Epithelial cell of prostate (primary cell): ENCODE measurements at places on chromosomes 12 and 14.

GRCh38 chr12:129106772-129107171 lies 253.5 kb downstream of the GLT1D1 start:
- DNase-seq: no peak

GRCh38 chr12:116881325-116881876 lies at the start of gene HRK:
Gene HRK (minus strand): TSS chr12:116881441. CDS start chr12:116881307, 134 bp downstream.
- no peak for DNase-seq

GRCh38 chr14:81384900-81385299 lies 15.2 kb downstream of the STON2 start:
- no peak for DNase-seq

- no peak for DNase-seq
Observed at GRCh38 chr14:22384167-22384549, 204.9 kb downstream of the DAD1 start.

GRCh38 chr14:36947362-36947761 lies 225.0 kb downstream of the SLC25A21 start:
- no peak for DNase-seq

GRCh38 chr14:31229638-31230572 lies 22.3 kb upstream of the HECTD1 start:
- peak; percentile 97 for DNase-seq

- DNase-seq: no peak
Observed at GRCh38 chr14:24726480-24726879, 92.5 kb upstream of the GZMB start.

DNA sequence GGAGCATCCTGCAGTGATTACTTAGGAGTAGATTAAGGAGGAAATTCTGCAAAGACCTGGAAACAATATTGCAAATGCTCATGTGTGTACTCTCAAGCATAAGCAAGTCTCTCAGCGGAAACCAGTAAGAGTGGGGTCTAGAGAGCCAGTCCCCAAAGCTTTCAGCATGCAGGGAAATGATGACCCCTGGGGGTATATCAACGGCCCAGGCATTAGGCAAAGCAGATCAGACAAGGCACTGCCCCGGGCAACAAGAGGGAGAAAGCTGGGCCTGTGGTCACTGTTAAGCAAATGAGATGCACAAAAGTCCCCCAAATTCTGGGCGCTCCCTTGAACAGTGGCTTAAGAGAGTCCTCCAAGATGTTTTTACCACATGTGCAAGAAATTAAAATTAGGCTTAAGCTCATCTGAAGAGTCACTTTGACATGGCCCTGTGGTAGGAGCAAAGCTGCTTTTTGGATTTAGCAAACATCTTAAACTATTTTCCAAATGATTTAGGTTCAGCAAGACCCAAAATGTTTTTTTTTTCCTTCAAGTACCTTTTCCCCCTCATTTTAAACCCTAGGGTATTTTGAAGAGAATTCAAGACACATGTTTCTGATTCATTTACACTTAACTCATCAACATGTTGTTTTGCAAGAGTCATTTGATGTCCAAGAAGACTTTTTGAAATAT lies 457.1 kb upstream of the TBX3 start:
- DNase-seq: no peak

GRCh38 chr12:103933237-103933636 lies 3.0 kb downstream of the HSP90B1 start:
- no peak for DNase-seq
